ENCODE measurements at places on chromosomes 7 and 10.

DNA sequence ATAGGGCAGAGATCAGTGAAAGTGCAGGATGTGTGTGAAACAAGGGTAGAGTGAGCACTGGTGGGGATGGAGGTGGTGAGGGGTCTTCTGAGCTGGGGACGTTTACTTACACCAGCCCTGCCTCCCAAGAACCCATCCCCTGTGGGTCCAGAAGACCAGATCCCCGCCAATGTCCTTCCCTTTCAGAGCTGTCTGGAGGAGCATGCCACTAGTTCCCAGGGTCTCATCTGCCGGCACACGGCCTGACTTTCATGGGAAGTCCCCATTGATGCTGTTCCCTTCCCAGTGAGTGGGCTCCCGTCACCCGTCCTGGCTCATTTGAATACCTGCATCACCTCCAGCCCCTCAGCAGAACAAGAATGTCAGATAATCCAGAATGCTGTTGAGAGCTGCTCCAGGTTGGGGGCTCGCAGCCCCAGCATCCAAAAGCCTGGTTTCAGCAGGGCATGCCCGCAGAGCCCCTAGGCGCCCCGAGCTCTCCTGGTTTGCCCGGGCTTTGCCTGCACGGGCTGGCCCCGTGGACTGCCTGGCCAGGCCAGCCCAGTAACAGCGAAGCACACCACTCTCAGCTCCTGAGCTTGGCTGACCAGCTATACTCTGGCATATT is 246.7 kb downstream of the MGMT start:
- DNase-seq: no peak

DNA sequence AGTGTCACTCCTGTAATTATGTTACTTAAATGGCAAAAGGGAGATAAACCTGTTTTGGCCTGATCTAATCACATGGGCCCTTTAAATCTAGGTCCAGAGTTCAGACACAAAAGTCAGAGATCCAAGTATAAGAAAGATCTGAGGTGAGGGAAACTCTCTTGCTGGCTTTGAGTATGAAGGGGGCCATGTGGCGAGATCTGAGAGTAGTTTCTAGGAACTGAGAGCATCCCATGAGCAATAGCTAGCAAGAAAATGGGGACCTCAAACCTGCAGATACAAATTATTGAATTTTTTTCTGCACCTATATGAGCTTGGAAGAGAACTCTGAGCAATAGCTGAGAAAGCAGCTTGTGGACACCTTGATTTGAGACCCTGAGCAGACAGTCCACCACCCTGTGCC is 27.6 kb downstream of the ANKRD7 start:
- no peak for DNase-seq

GRCh38 chr7:81025360-81025759 is 106.5 kb upstream of the SEMA3C start:
- no peak for DNase-seq

DNA sequence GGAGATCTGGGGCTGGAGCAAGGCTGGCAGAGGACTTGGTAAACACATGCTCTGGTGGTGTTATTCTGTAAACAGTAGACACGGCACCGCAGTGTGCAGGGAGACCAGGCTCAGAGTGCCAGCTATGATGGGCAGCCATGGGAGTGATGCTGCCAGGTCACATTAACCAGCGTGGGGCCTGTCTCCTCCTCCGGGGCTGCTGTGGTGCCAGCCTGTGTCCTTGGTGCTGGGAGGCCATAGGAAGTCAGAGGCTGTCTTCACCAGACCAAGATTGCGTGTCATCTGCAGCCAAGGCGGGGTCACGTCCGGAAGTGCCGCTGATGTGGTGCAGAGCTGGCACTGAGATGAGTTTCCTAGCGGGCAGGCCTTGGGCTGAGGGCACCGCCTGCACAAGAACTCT is 236.0 kb downstream of the GLRX3 start:
- DNase-seq: no peak

DNA sequence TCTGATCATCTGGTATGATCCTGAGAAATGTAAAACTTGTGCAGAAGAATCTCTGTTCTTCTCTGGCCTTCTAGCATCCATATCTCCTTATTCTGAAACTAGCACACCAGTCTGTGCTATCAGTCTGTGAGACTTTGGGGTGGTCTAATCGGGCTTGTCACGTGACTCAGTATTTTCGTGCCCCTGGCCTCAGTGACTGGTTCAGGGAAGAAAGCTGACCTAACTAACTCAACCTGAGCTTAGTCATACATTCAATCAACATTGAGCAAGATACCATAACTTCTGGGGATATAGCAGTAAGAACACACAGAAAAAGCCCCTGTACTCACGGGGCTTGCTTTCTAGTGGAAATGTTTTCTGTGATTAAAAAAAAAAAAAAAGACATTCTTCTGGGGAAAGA is 109.3 kb downstream of the DKK1 start:
- DNase-seq: no peak

DNA sequence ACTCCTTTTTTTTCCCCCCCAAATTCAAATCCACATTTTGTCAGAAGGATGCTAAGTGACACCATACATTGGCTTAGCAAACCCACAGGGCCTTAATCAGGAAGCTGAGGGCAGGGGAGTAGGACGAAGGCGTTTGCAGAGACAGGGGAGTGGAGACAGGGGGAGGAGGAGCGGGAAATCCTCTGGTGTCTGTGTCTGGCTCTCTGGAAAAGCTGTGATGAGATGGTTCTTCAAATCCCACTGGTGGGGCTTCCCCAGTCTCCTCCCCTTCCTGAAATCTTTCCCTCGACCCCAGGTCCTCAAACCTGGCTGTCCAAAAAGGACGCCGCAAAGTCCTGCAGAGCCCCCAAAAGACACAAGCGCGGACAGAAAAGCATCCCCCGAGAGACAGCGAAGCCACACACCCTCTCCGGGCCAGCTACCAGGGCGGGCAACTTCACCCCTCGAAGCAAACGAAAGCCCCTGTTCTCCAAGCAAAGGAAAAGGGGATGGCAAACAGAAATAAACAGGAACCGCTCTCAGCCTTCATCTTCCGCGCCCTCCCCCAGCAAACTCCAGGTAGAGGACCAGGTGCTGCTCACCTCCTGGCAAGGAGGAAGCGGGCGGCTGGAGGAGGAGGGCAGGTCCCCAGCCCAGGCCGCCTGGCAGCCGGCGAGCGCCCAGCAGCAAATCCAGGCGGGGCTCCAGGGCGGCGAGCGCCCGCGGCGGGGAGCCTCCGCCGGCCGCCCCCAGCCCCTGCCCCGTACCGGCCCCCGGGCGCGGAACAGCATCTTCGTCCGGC is 520 bp downstream of the ELAPOR2 start:
- DNase-seq: peak; percentile 9

- no peak for DNase-seq
Measured at GRCh38 chr10:70672165-70673042, at the start of gene ADAMTS14. TSS of gene ADAMTS14 (plus strand) at chr10:70672506. CDS start at chr10:70672803, 297 bp downstream.

GRCh38 chr7:142153400-142153799 is 41.9 kb downstream of the MGAM2 start:
- no peak for DNase-seq

DNA sequence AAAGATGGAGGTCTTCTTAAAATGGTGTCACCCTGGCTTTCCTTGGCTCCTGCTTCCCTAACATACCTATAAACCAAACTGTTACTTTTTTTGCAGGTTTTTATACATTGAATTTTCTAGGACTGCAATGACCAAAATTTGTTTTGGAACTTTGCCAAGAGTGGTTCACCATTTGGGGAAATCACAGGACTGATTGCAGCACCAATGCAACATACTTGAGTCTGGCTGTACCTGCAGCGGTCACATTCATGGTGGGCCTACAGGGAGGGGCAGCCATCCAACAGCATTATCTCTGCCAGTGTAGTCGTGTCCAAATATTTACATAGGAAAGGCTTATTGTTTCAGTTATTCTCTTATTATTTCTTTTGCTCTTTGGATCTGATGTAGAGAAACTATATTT is 69.0 kb downstream of the HACD1 start:
- no peak for DNase-seq

- DNase-seq: no peak
Measured at GRCh38 chr10:112755446-112756234, 194.4 kb upstream of the TCF7L2 start.
